ENCODE measurements at places on chromosomes 16 and 17.

GRCh38 chr16:85350973-85351372 is 238.7 kb upstream of the CIBAR2 start:
- no peak for DNase-seq

DNA sequence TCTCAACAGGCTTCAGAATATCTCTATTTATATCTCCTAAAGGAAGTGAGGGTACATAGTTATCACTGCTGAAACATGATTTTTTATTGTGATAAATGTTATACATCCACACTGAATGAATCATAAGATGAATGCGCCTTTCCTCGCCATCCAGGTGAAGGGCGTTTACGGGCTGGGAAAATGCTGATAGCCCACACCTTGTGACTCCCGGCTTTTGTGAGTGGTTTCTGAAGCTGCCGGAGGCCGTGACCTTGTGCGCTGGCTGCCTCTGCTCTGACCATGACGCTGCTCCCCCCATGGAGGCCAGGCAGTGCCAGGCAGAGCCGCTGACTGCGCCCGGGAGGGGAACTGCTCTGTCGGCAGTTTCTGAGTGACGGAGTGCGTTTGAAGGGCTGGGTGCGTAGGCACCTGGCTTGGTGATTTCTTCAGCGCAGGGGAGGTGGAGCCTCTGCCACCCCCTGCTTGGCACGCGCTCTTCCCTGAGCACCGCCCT is 97.2 kb downstream of the RAP1GAP2 start:
- no peak for DNase-seq

DNA sequence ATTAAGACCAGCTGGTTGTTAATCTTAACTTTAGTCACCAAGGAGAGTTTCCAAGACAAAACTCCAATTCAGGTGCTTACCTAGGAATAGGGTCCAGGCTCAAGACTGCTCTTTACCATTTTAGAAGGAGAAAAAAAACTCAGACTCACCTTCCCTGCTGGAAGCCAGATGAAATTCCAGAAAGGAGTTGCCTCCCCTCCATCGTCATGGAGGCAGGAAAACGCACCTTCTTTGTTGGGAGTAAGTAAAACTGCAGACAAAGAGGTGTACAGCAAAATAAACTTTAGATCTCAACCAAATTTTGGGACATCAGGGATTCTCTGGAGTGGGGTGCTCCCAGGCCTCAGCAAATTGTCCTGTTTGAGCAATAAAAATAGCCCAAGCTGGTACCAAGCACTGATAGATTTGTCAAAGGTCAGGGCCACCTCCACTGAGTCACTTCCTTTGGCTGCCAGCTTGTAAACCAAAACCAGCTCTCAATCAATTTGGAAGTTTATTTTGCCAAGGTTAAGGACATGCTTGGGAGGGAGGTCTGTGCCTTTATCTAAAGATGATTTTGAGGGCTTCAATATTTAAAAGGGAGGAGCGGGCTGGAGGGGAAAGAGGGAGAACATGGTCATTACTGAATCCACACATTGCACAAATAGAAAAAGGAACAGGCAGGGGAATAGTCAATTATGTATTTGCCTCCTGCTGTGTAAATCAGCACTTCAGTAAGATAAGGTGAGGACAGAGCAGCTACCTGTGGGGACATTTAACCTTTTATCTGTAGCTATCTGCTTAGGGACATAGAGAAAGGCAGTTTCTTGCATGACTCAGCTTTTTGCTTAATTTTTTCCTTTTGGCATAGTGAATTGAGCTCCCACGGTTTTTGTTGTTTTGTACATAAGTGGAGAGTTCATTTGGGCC is 1.5 kb upstream of the ALDH3A2 start:
- DNase-seq = no peak

- DNase-seq = no peak
These were observed 159.4 kb upstream of the ZNF267 start for GRCh38 chr16:31713945-31714902.

DNA sequence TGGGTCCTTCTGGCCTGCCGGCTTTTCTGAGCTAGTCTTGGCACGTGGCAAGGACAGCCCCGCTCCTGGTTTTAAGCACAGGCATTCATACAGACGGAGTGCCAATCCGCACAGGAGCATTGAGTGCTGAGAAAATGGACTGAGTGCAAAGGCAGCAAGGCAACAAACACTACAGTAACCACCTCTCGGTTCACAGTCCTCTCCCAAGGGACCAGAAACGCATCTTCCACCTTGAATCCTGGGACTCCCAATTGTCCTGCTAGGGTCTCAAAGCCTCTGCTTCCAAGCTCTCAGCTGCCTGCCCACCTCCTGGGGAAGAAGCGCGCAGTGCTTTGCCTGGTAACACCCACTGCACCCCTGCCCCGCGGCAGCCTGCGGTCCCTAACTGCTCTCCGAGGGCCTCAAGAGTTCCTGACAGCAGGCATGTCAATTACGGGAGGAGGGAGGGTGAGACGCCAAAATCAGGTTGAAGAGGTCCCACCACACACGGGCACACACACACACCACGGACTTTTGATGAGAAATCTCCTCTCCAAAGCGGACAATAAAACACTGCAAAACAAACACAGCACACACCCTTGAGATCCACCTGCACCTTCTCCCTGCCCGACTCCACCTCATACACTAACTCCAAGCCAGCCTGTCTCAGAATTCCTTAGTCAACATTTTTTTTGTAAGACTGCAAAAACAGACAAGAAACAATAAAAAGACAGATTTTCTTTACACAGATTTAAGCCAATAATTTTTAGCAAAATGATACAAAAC is 15.0 kb downstream of the SLC16A3 start:
- no peak for DNase-seq

DNA sequence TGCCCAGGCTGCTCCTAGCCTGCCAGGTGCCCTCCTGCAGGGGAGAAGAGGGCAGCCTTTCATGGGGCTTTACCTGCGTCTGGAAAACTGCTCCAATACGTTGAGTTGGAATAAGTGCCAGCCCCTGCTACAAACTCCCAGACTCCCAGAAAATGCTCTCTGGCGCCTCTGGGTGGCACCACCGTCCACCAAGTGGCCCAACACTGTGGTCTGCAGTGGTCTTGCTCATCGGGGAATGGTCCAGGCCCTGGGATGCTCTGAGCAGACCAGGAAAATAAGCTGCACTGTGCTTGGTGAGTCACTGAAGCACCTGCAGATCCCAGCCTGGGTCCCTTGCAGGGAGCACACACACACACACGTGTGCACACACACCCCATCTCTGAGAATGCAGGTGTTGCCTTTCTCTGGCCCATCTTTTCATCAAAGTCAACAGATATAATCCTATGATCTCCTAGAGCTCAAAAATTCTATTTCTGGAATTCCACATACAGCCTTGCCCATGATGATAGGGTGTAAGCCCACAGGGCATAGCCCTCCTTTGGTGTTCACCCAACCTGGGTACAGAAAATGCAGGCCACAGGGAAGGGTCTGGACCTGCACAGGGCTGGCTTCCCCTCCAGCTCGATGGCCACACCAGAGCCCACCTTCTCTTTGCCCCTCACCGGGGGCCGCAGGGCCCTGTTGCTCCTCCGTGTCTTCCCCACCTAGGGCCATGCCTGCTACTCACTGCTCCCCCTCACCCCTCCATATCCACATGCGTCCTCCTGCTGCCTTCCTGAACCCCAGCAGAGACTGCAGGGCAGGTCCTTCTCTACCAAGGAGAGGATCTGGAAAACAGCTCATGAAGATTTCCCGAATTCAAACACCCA is 20.5 kb downstream of the CDIP1 start:
- no peak for DNase-seq

GRCh38 chr16:30904114-30904780 is 7.8 kb downstream of the CTF1 start:
- DNase-seq = no peak

DNA sequence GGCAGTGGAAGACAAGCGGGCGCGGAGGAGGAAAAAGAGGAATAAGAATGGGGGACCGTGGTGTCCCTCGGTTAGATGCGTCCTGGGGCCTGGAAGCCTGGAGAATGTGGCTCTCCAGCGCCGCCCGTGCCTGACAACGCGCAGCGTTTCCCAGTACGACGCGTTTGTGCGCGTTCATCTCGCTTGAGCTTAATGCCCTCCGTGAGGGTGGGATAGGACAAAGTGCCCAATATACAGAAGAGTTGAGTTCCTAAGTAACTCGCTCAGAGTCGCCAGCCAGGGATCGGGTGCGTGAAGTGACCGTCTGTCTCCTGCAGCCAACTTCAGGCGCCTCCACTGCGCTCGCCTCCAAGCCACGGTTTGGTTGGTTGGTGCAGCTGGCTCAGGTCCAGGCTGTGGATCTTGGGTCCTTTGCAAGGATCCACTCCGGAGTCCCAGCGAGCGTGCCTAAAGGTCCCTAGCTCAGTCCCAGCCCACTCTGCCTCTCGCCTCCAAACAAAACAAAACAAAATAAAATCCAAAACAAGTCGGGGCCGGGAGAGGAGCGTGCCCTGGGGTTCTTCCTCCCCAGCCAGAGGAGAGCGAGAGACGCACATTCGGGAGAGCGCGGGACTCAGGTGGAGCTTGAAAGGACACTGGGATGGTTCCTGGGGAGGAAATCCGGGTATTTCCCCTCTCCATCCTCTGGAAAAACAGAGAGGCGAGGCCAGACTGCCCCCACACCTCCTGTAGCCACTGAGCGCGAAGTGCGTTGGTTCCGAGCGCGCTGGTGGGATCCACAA is 974 bp downstream of the GALR2 start:
- DNase-seq = no peak

DNA sequence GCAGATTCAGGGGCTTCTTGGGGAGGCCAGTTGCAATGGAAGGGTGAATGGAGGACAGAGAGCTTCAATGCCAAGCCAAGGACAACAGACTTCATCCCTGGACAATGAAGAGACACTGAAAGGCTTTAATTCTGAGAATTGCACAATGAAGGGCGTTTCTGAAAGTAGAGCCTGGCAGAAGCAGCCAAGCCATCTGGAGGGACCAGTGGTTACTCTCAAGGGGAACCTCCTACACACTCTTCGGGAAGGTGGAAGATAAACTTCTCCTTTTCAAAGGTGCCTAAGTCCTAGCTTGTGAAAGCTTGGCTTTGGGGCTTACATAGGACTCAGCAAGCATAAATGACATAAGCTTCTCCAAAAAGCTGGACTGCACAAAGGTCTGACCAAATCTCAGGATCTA is 6.2 kb upstream of the CES1 start:
- DNase-seq = no peak

DNA sequence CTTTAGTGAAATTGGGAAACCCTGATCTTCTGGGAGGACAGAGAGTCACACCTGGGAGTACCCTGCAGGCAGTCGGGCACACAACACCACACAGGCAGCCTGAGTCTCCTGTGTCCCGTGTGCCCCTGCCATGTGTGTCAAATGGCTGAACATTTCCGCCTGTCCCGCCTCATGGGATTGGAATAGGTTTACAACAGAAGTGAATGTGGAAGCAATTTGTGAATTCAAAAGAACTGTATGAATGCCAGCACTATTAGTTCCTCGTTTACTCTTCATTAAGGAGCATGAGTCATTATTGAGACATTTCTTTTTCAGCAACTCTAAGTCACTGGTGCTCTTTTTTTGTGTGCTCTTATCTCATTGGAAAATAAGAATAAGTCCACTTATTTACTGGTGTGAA is 226.5 kb downstream of the PMP22 start:
- DNase-seq = no peak

- peak; percentile 53 for DNase-seq
These were observed at the start of gene MEIOB for GRCh38 chr16:1871974-1872635. Gene MEIOB (minus strand): TSS chr16:1872164. CDS start chr16:1868175, 3,989 bp downstream.

GRCh38 chr16:27779641-27780164 is 229.8 kb downstream of the KATNIP start:
- DNase-seq = no peak

DNA sequence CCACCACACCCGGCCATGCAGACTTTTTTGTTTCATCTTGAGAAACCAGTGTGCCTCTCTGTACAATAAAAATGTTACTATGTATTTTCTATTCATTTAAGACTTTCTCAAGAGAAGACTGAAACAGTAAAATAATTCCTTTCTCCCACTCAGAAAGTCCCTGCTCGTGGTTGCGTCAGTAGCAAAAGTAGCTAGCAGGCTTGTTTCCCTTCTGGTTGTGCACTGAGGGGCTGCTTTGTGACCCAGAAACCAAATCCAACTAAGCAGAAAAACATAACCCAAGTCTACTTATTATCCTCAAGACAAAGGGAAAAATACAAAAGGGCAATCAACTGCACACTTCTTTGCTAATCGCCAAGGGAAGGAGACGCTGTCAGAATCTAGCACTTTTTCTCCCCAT is 3.4 kb upstream of the PNPO start:
- no peak for DNase-seq

GRCh38 chr16:12539185-12539929 is 264.3 kb downstream of the CPPED1 start:
- peak; percentile 33 for DNase-seq

- DNase-seq = no peak
These were observed 199.4 kb downstream of the RBFOX3 start for GRCh38 chr17:79411419-79411818.

- DNase-seq = no peak
These were observed 5.7 kb upstream of the HOXB2 start for GRCh38 chr17:48550502-48551213.

All from stimulated activated CD4-positive, alpha-beta T cell treated with anti-CD3 and anti-CD28 coated beads, Interleukin-2, amount 100 ng/mL, for 24 hours (primary cell).